ENCODE measurements at places on chromosomes 6 and 20.

- DNase-seq: peak; percentile 13
Measured at GRCh38 chr20:48102076-48102787, 317.0 kb upstream of the SULF2 start.

GRCh38 chr20:36988494-36988966, 37.0 kb upstream of the SAMHD1 start:
- DNase-seq: peak; percentile 39

GRCh38 chr20:43102394-43102793, 87.3 kb downstream of the PTPRT start:
- DNase-seq: no peak

DNA sequence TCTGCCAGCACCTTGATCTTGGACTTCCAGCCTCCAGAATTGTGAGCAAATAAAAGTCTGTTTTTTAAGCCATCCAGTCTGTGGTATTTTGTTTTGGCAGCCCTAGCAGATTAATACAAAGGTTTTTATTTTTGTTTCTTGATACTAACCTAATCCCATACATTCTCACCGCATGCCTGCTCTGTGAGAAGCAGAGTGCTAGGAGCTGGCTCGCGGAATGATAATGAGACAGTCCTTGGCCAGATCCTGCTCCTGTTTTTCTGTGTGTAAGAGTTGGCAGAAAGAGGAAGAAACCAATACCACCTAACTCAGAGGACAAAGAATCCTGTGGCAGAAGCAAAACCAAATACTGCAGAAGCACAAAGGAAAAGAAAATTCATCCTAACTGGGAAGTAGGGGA, 82.6 kb downstream of the KIF16B start:
- DNase-seq: no peak

- DNase-seq: no peak
Measured at GRCh38 chr6:166589337-166589731, 2.9 kb upstream of the RAMACL start.

Data from epithelial cell of esophagus (primary cell).